Immature natural killer cell (primary cell): ENCODE measurements at places on chromosomes 12 and 14. TPM values are rescaled to one million over a fixed set of nuclear protein-coding genes. Genes with fewer than 3 reads are reported as not detected.

CLEC1B gene
- polyA plus RNA-seq: 2.0 TPM

CIT gene
- polyA plus RNA-seq: 0.75 TPM

LYZ gene
- polyA plus RNA-seq: 17.8 TPM

CLEC4C gene
- polyA plus RNA-seq: 0.72 TPM

RNASE7 gene
- not detected for polyA plus RNA-seq

AKAP5 gene
- polyA plus RNA-seq: 1.5 TPM

VWF gene
- 0.10 TPM for polyA plus RNA-seq

AKAP3 gene
- 0.11 TPM for polyA plus RNA-seq

KLRF1 gene
- 1,026 TPM for polyA plus RNA-seq

A2ML1 gene
- not detected for polyA plus RNA-seq

HSPB8 gene
- not detected for polyA plus RNA-seq

TAS2R42 gene
- polyA plus RNA-seq: not detected
